Fibroblast of lung (primary cell): ENCODE measurements at places on chromosomes 13 and 19. TPM values are rescaled to one million over a fixed set of nuclear protein-coding genes. Genes with fewer than 3 reads are reported as not detected.

Gene KIR2DL4
- total RNA-seq = not detected in 2 replicates

Gene TICAM1
- total RNA-seq = 2.1 and 4.1 TPM in 2 replicates

DNA sequence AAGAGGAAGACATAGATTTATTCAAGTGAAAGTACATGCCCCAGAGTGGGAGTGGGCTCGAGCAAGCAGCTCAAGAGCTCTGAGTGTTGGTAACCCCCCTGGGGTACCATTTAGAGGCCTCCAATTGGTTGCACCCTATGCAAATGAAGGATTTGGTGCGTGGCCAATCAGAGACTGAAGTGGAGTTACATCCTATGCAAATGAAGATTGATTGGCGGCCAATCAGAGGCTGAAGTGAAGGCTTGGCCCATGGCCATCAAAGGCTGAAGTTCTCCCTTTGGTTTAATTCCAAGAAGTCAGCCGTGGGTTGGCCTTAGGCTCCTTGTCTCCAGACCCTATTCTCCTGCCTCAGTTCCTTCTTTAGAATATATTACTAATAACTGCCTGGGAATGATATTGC lies 12.9 kb upstream of the IGFL1 start:
- DNase-seq = no peak

Gene TUBB4A
- not detected in 2 replicates for total RNA-seq

GRCh38 chr19:14385492-14385891 lies 4.2 kb downstream of the ADGRE5 start:
- DNase-seq = no peak

GRCh38 chr13:48576448-48577010 lies 43.6 kb upstream of the RCBTB2 start:
- no peak for DNase-seq

GRCh38 chr13:27199696-27200095 lies 28.1 kb upstream of the USP12 start:
- DNase-seq = no peak

Gene ZNF91
- 15.7 and 17.8 TPM in 2 replicates for total RNA-seq

GRCh38 chr19:39696387-39696786 lies 7.9 kb upstream of the LGALS14 start:
- no peak for DNase-seq

DNA sequence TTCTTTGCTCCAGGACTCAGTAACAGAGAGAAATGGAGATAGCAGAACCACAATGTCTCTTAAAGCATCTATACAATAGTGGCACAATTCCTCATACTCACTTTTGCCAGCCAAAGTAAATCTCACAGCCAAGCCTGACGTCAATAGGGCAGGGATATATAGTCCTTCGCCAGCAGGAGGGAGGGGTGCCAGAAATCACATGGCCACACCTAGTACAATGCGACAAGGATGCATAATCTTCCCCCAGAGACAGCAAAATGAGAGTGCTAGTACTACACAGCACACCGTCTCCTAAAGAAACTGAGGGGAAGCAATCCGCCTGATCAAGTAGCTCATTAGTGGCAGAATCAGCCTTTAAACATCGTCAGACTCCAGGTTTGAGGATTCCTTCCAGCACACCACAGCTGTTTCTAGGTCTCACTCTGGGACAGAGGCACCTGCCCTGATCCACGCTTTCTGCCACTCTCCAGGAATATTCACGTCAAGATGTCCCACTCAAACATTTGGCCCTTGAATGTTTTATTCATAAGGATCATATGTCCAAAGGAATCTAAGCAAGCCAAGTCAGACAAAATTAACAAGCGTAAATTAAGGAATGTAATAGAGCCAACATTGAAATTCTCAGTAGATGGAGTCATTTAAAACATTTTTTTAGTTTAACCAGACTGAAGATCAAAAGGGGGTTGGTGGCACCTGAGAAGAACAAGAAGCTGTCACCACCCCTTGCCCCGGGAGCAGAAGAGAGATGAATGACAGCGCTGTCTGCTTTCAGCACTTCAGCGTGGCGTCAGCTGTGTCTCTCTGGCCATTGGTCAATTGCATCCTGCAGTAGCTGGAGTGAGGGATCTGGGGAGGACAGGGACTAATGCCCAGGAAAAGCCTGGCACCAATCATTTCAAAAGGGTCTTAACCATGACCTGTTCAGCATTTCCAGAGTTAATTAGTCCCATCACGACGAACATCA lies 63.5 kb upstream of the SERP2 start:
- peak; percentile 70 for DNase-seq

GRCh38 chr13:98889419-98890085 lies 88.3 kb downstream of the DOCK9 start:
- DNase-seq = no peak

Gene SRRM5
- total RNA-seq = under 0.01 TPM in 1 of 2 replicates, not detected in the other

DNA sequence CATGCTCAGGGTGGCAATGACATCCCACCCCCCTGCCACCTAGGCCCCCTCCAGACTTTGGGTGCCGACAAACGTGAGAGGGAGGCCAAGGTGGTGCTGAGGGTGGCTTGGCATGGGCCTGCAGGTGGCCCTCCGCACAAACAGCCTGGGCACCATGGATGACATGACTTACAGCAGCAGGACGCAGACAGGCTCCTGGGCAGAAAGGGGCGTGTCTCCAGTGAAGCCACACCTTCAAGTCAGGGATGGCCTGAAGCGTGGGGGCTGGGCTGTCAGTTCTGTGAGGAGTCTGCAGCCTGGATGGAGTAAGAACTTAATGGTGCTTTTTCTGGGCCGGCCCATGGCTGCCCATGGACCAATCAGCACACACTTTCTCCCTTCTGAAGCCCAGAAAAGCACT lies 25.3 kb downstream of the POMP start:
- no peak for DNase-seq

DNA sequence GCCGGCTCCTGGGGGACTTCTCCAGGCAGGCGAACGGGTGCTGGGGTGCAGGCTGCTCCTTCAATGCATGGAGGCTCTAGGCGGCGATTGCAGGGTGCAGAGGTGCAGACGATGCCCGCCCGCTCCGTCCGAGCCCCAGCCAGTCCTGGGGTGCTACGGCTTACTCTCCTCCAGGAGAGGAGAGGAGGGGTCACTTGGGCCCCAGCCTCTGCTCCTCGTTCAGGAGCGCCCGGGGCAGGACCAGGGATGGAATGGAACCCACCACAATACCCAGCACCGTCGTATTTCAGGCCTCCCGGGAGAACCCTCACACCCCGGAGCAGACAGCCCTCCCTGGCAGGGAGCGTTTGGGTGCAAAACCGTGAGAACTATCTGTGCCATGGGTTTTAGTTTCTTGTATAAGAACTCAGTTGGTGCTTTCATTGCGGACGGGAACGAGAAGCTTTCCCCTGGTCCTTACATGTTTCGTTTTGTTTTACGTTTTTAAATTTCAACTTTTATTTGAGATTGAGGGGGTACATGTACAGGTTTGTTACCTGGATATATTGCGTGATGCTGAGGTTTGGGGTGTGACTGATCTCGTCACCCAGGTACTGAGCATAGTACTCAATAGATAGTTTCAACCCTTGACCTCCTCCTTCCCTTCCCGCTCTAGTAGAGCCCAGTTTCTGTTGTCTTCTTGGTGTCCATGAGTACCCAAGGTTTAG lies 46.8 kb downstream of the ARHGEF18 start:
- no peak for DNase-seq

DNA sequence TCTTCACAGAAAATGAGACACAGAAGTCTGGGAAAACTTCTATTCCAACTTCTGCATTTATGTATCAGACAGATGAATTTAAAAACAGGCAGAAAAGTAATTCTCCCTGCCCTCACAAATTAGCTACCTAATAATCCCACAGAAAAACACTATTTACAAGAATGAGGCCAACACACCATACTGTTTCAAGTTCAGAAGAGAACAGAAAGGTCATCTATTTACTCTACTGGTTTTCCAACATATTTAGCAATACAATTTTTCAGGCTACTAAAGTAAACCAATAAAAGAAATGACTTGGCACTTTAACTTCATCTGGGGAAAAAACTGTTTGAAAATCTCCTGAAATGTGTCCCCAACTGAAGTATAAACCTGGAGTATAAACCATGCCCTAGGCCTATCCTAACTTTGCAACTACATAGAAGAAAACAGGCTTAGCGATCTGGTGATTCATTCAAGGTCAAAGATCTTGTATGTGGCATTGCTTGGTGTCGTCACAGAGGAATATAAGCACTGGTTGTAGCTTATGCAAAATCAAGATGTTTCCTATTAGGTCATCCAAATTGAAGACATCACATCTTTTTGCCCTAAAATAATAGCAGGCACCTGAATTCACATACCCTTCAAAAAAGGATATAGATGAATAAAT lies 20.1 kb upstream of the EBPL start:
- DNase-seq = peak; percentile 84

GRCh38 chr13:52034616-52035226 lies 10.2 kb downstream of the UTP14C start:
- DNase-seq = peak; percentile 10

GRCh38 chr19:43461303-43461702 lies 4.1 kb downstream of the LYPD3 start:
- no peak for DNase-seq

Gene STAP2
- 4.4 and 4.8 TPM in 2 replicates for total RNA-seq

GRCh38 chr13:30751183-30751933 lies 16.0 kb downstream of the ALOX5AP start:
- no peak for DNase-seq

Gene ACTMAP
- total RNA-seq = 0.51 and 1.8 TPM in 2 replicates

Gene TMEM38A
- 1.8 and 2.0 TPM in 2 replicates for total RNA-seq

Gene DACH1
- total RNA-seq = 0.26 and 0.33 TPM in 2 replicates

Gene MYH14
- total RNA-seq = not detected in 2 replicates

Gene SLC25A41
- under 0.01 and 0.26 TPM in 2 replicates for total RNA-seq
